ENCODE measurements at places on chromosomes 16 and 17.

DNA sequence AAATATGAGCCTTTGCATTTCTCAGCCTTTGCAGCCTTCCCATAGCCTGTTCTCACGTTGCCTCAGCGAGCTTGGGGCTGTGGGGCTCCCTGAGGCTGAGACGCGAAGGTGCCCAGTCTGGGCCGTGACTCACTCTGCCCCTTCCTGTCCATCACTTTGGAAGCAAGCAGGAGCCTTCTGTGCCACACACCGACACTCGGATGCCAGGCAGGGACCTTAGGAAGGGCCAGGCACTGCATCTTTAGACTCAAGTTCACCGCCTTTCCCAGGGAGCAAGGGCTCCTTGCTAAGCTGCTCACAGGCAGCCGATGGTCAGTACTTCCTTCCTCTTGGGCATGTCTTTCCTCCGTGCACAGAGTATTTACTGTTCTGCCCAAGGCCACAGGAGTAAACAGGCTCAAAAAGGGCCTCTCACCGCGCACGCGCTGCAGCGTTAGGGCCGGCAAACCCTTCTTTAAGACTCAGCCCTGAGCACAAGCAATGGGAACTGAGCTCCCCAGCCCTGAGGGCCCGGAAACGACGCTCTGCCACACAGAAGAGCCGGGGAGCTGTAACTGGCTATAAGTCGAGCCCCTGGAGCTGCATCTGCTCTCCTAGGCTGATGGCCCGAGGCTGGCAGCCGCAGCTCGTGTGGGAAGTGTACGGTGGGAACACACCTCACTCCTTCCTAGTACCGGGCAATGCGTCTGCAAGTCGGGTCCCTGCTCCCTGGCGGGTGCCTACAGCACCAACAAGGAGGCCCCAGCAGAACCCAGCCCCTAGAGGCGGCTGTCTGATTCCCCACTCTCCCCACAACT, 7.2 kb downstream of the TIMM22 start:
- no peak for DNase-seq

DNA sequence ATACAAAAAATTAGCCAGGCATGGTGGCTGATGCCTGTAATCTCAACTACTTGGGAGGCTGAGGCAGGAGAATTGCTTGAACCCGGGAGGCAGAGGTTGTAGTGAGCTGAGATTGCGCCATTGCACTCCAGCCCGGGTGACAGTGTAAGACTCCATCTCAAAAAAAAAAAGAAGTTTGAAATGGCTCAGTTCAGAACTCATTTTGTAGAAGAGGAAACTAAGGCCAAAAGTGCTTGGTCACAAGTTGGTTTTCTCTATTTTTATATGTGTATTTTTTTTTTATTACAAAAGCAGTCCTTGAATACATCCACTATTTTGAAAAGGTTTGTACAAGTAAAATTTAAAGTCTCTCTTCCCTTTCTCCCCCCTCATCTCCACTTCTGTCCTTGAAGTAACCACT, 5.5 kb downstream of the TAC4 start:
- no peak for DNase-seq

GRCh38 chr17:62901544-62901943, 64.5 kb upstream of the TANC2 start:
- DNase-seq, result no peak

DNA sequence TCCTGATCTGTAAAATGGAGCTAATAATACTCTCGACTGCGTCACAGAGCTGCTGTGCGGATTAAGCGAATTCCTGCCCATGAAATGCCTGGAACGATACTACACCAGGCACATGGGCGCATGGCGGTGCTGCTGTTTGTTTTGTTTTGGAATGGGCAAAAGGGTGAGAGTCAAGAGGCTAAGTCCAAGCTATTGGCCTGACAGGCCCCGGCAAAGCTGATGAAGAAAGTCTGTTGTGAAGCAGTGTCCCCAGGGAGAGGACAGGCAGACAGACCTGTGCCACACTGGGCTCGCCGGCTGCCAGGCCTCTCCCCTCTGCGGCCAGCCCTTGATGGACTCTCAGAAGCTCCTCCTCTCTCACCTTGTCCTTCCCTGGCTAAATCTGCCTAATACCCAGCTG, 31.3 kb upstream of the RASD1 start:
- no peak for DNase-seq

DNA sequence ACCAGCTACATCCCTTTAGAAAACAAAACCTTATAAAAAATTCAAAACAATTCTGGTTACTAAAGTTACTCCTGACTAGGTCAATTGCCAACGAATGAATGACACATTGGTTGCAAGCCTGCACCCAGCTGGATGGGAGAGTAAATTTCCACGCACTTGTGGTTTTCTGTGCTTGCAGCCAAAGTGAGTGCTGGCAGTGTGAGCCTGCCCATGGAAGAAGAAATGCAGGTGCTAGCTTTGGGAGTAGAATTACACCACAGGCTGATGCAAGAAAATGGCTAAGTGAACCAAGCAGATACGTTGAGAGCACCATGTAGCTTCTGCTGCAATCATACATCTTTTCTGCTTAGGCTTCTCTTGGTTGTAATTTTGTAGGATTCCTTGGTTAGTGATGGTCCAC, 74.6 kb downstream of the SYCE1L start:
- DNase-seq, result no peak

DNA sequence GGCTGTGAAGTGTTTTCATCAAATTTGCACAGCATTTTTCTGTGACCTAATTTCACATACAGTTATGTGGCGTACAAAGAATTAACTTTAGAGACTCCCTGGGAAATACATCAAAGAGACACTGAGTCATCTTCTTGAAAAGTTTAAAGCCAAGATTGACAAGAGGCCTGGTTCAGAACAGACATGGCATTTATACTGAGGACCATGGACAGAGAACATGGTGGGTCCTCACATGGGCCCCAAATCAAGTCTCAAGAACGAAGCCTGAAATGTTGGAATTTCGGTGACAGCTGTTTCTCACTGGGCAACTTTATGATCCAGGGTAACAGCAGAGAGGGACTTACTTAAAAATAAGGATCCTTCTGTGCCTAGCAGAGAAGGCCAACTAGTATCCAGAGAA, 311.5 kb upstream of the KCNJ16 start:
- DNase-seq, result no peak

- no peak for DNase-seq
These were observed 239.9 kb downstream of the PRKCA start for GRCh38 chr17:66542129-66542966.

- no peak for DNase-seq
These were observed 100.5 kb upstream of the HS3ST3A1 start for GRCh38 chr17:13702266-13702665.

DNA sequence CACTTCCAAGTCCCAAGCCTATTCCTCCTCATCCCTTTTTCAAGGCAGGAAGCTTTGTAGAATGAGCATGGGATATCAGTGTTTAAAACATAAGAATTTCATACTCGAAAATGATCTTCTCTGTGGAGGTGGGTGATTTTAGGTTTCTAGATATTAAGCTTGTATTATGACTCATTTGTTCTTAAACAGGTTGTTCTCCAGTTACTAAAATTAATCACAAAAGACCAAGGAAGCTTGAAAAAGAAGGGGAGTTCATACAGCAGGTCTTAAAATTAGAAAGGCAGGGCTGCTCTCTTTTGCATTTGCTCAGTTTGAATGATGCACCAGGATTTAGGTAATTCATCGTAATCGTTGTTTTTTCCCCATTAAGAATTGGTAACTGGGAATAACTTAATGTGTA, 208.7 kb downstream of the PRKCA start:
- no peak for DNase-seq
